Caco-2 (cell line): ENCODE measurements at places on chromosomes 7 and 10. TPM values are rescaled to one million over a fixed set of nuclear protein-coding genes. Genes with fewer than 3 reads are reported as not detected.

ZNF680 gene
- 13.1 and 15.2 TPM in 2 replicates for total RNA-seq

PHYH gene
- 49.6 and 52.3 TPM in 2 replicates for total RNA-seq

TEX47 gene
- total RNA-seq, result not detected in 2 replicates

NUTM2E gene
- 0.14 TPM in 1 of 2 replicates, not detected in the other for total RNA-seq

DNA sequence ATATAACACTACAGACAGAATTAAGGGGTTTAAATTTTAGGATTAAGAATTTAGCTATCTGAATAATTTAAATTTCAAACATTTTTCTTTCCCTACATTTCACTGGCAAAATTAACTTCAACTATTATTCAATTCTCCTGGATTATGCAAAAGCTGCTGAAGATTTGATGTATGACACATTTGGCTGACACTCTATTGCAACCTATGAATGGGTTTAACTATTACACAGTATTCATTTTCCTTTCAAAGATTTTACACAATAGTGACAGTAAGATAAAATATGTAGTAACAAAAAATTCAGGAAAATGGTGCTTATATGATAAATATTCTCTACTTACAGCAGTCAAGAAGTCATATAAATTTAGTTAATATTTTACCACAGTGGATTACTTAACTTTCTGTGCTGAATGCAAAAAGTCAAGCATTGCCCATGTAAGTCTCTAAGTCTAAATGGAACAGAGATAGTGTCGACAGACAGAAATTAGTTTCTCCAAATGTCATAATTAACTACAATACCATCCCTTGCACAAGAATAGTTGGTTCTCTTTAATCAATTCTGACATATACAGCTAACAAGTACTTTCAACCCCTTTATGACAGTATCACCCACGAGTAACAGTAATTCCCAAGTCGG is 194.1 kb upstream of the FRMD4A start:
- no peak for DNase-seq

GRCh38 chr7:87267239-87267900 is 47.8 kb upstream of the TMEM243 start:
- no peak for DNase-seq

- DNase-seq, result no peak
These were observed 6.3 kb upstream of the RHOBTB1 start for GRCh38 chr10:60950300-60950699.

- DNase-seq, result no peak
These were observed 101.4 kb downstream of the SEMA3E start for GRCh38 chr7:83547526-83547925.

- no peak for DNase-seq
These were observed 184.0 kb upstream of the INHBA start for GRCh38 chr7:41886901-41887311.
